ENCODE measurements at places on chromosomes 13 and 19.

DNA sequence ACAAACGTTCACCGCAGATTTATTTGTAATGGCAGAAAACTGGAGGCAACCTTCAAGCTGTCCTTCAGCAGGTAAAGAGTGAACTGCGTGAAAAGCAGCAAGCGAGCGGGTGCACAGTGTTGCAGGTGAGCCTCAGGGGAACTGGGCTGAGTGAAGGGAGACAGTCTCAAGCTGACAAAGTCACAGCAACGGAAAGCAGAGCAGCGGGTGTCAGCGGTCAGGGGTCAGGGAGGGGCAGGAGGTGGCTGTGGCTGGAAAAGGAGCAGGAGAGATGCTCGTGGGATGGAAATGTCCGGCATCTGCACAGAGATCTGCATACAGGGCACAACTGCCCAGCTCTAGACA lies 8.5 kb upstream of the RASA3 start:
- DNase-seq = no peak

- DNase-seq = no peak
Observed at GRCh38 chr19:11554160-11554559, 4.9 kb downstream of the ELOF1 start.

GRCh38 chr13:74090869-74091605 lies 43.2 kb downstream of the KLF12 start:
- no peak for DNase-seq

DNA sequence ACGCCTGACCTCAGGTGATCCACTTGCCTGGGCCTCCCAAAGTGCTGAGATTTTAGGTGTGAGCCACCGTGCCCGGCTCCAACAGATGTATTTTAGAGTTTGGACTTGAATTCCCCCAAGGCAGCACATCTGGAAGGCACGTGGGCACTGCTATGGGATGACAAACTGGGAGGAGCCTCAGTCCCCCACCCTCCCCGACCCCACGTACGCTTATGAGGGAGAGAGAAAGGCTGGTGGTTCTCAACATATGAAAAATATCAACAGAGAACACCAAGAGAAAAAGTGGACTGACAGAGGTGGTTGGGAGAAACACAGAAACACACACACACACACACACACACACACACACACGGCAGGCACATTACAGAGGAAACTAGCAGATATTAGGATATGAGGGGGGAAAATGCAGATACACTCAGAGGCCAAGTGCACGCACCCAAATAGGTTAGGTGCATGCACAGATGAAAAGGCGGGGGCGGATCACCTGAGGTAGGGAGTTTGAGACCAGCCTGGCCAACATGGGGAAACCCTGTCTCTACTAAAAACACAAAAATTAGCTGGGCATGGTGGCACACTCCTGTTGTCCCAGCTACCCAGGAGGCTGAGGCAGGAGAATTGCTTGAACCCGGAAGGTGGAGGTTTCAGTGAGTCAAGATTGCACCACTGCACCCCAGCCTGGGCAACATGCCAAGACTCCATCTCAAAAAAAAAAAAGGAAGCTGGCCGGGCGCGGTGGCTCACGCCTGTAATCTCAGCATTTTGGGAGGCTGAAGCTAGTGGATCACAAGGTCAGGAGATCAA lies 3.2 kb downstream of the STX10 start:
- DNase-seq = no peak

- no peak for DNase-seq
Observed at GRCh38 chr13:114115796-114116195, 16.6 kb downstream of the RASA3 start.

DNA sequence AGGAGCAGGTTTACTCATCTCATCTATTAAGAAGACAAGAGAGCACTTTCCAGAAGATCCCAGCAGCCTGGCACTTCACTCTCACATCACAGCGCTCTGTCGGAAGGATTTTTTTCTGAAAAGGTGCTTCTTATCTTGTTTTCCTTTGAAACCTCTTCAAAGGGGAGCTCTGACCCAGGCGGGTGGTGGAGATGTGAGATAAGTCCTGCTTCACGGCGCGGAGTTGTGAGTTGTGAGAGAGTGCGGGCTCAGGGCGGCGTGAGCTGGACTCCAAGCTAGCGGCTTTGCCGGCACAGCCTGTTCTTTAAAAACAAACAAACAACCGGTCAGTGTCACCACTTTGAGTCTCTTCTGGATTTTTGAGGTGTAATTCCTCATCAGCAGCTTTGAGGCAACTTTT lies 169.0 kb upstream of the ARGLU1 start:
- no peak for DNase-seq

GRCh38 chr13:37701972-37702371 lies 103.4 kb upstream of the POSTN start:
- no peak for DNase-seq

GRCh38 chr13:100597253-100597652 lies 8.7 kb upstream of the GGACT start:
- no peak for DNase-seq

- no peak for DNase-seq
Observed at GRCh38 chr13:48477191-48477855, 55.6 kb downstream of the RCBTB2 start.

GRCh38 chr19:924553-925086 lies 1.2 kb upstream of the ARID3A start:
- no peak for DNase-seq

- DNase-seq = no peak
Observed at GRCh38 chr13:113655346-113656002, 2.5 kb downstream of the ATP4B start.

DNA sequence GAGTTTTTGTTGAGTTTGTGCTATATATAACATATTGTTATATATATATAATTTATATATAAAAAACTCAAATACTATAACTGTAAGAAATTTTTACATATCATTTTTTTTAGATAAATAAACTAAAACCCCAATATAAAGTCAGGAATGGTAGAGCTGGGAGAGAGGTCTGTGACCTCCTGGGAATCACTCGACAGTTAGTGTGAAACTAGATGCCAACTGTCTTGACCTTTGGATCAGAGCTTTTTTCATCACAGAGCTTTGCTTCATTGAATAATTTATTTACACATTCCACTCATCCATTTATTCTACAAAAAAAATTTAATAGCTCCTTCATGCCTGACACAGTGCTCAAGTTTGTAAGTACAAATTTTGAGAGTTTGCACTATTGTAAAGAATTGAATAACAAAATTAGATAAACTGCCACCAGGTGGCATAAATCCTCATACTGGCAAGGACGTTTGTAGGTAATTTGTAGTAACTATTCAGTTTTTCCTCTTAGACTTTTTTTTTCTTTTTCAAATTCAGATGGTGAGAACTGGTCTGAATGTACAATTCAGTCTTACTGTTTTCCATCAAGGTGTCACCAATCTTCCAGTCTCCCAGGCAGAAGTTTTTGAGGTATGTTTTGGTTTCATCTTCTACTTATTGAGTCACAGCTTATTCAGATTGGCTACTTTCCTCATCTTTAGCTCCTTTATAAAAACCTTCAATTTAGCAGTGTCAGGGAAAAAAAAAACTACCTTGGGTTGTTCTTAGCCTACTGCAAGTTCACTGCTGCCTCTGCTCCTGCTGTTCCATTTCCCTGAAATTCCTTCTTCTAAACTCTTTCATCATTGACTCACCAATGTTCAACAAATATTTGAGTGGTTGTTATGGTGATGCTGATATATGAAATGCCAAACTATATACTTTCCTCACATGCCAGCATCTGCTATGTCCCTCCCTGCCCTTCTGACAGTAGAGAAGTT lies 28.7 kb downstream of the LACC1 start:
- peak; percentile 24 for DNase-seq

GRCh38 chr19:1172353-1173158 lies 1.5 kb downstream of the SBNO2 start:
- DNase-seq = peak; percentile 84

GRCh38 chr19:1000095-1000494 lies at the start of gene GRIN3B:
TSS of gene GRIN3B (plus strand) at chr19:1000419. CDS start at chr19:1000438, 19 bp downstream.
- peak; percentile 38 for DNase-seq

DNA sequence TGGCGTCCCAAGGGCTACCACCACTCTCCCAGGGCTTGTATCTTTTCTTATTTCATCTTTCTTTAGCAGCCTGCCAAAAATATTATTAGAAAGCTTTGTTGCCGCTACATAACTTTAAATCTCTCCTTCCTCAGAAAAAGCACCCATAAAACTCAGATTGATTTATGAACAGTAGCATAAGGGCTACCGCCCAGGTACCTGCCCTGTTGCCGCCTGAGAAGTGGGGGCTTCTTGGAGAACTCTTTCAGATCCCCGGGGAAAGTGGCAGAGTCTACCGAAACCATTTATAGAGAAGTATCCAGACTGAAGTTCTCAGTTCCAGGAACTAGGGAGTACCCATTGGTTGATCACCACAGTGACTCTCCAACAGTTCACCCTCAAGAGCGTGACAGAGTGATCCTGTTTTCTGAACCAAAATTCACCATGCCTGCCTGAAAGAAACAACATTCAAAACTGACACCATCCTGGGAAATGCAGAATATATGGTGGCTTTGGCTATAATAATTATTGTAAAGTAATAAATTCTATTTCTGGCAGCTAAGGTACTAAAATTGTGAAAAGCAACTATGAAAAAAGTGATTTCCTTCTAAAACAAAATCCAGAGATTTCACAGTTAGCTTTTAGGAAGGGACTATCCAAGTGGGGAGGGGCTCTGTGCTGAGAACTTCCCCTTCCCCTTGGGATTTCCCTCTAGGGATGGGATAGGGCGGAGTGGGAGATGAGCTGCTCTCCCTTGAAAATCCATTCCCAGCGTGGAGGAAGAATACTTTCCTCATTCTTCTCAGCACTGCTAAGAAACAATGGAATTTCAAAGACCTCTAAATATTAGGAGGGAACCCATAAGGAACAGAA lies 877 bp upstream of the N4BP2L1 start:
- peak; percentile 9 for DNase-seq

DNA sequence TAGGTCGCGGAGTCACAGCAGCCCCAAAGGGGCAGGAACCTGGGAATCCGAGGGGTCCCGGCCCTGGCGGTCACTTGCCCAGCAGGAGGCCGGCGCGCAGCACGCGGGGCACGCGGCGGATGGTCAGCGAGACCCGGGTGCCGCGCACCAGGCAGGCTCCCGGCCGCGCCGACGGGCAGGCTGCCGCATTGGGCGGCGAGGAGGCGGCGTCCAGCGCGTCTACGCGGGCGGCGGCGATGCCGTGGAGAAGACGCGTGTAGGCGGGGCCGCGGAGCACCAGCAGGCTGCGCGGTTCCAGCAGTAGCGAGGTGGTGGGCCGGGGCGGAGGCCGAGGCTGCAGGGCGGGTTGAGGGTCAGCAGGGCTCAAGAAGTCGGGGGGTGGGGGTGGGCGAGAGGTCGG lies 607 bp upstream of the SYNE4 start:
- peak; percentile 55 for DNase-seq

GRCh38 chr13:46389457-46390451 lies 2.7 kb upstream of the RUBCNL start:
- DNase-seq = peak; percentile 18

DNA sequence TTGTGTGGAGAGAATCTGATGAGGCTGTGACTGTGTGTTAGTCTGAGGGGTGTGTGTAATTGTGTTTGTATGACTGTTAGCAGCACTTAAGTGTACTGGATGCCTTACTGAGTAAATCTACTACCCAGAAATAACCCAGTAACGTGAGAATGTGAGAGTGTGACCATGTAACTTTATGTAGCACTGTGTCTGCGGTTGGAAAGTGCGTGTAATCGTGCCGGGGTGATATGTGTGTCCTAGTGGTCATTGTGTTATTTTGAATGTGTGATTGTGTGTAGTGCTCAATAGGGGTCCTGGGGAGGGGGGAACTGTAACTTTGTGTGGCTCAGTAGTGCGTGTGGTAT lies 550 bp downstream of the ZNF383 start:
- no peak for DNase-seq

GRCh38 chr13:51192348-51192747 lies 29.9 kb upstream of the FAM124A start:
- DNase-seq = no peak

Data from prostate gland (tissue), 2 donors.